ENCODE measurements at places on chromosomes 11 and 22. TPM values are rescaled to one million over a fixed set of nuclear protein-coding genes. Genes with fewer than 3 reads are reported as not detected.

FXYD2 gene
- total RNA-seq: 3.6 TPM

SPON1 gene
- total RNA-seq: 76.8 TPM

LRRN4CL gene
- total RNA-seq: 2.0 TPM

NLRP14 gene
- total RNA-seq: not detected

RELA gene
- total RNA-seq: 68.2 TPM

TRPM5 gene
- total RNA-seq: not detected

OR52N4 gene
- 0.93 TPM for total RNA-seq

NTM gene
- 3.7 TPM for total RNA-seq

PIWIL4 gene
- total RNA-seq: 2.9 TPM

GRAP2 gene
- total RNA-seq: 10.1 TPM

FGF3 gene
- total RNA-seq: not detected

SLC5A12 gene
- not detected for total RNA-seq

P4HA3 gene
- 0.96 TPM for total RNA-seq

THY1 gene
- 7.8 TPM for total RNA-seq

OR8A1 gene
- total RNA-seq: not detected

DDB1 gene
- total RNA-seq: 126 TPM

GAS2 gene
- total RNA-seq: 1.7 TPM

PTS gene
- 22.5 TPM for total RNA-seq

HTR3B gene
- total RNA-seq: not detected

RASSF10 gene
- total RNA-seq: 4.8 TPM

PAFAH1B2 gene
- 86.9 TPM for total RNA-seq

CENATAC gene
- total RNA-seq: 59.4 TPM

OR52E8 gene
- not detected for total RNA-seq

OR51I1 gene
- total RNA-seq: not detected
